ENCODE measurements at places on chromosomes 2 and 18. TPM values are rescaled to one million over a fixed set of nuclear protein-coding genes. Genes with fewer than 3 reads are reported as not detected.

DNA sequence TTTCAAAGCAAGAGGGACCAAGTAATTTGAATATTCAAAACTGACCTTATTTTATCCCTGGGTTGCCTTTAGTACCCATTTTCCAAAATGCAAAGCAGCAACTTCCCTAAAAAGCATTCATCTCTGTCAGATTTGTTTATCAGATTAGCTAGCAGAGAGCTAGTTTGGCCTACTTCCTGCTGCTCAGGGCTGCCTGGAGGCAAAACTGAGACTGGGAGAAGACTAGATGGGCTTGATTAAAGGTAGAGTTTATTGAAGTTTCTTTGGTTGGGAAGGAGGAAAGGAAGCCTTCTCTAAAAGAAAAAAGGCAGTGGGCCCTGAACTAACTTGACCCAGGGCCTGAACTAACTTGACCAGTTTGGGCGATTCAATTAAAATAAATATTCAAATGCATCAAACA lies 426.1 kb upstream of the FAM98A start:
- ATAC-seq: no peak

DNA sequence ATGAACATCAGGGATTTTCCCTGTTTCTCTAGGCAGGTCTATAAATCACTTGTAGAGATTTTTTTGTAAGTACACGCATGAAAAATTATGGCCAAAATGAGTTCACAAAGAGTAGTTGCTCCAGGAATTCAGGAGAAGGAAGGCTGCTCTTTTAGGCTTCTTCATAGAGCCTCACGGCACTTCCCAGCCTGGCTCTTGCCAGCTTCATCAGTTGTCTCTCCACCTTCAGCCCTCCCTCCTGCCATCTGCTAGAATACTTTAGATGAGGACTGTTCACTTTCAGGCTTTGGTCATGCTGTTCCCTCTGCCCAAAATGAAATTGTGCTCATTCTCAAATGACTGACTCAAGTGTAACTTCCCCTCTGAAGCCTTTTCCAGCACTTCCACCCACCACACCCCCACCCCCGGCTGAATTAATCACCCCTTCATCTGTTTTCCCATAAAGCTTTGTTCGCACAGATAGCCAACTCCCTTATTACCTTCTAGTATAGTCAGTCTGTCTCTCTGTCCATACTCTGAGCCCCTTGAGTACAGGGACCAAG lies 1.8 kb upstream of the ABCA12 start:
- no peak for ATAC-seq

DNA sequence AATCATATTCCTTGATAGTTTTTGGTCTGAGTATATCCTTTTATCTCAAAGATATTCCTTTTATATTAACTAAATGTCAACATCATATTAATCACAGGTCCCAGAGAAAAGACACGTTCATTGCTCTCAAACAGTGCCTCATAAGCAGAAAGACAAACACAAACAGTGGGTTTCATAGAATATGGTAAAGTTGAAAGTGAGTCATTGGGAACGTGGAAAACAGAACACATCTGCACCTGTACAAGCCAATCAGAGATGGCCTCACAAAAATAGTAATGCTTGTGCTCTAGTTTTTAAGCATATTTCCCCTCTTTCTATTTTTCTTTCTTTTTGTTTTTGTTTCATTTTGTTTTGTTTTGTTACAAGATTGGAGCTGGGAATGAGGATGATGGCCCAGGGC lies 328.4 kb upstream of the MAP2 start:
- no peak for ATAC-seq

DNA sequence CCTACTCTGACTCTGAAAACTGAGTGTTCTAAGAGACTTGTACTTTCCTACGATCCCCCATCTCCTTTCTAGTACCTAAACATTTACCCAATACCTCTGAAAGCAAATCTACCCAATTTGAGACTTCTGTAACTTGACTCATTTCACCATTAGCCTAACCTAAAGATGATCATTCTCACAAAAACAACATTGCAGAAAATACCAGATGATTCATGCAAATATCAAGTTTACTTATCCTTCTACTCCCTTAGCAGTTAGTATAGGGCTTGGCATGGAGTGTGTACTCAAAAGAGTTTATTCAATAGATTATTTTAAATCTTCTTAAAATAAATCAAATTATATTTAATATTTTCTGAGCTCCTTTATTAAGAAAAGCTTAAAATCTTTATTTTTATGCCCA lies 89.6 kb downstream of the NR4A2 start:
- ATAC-seq: no peak

- no peak for ATAC-seq
Observed at GRCh38 chr18:72675394-72675793, 131.3 kb upstream of the CBLN2 start.

DNA sequence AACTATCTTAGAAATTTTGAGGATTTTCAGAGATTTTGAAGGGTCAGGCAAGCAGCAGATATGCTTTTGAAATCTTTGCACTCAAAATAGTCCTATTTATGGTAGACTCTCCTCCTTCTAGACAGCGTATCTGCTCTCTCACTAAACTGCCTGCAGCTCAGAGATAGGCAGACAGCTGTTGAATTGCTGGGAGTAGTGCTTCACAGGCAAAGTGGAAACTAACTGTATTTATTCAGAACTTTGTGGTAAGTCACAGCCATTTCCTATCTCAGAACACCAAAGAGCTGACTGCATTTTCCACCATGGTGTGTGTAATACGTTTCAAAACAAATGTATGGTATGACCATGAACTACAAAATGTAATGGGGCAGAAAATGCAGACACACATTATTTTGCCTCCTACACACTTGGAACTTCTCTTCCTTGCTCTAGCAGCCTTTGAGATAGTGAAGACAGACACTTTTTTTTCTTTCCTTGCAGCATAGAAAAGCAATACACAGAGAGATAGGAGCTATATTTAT lies 352.4 kb downstream of the LRP1B start:
- ATAC-seq: no peak

- peak; percentile 11 for ATAC-seq
Observed at GRCh38 chr2:235398321-235398720, 95.5 kb upstream of the AGAP1 start.

The WDR54 gene
- 4.3 TPM for total RNA-seq

The RAB31 gene
- 50.0 TPM for total RNA-seq

GRCh38 chr2:172215172-172215935 lies 112.7 kb upstream of the DLX2 start:
- ATAC-seq: peak; percentile 59

The RAD51AP2 gene
- total RNA-seq: 0.16 TPM

- ATAC-seq: no peak
Observed at GRCh38 chr18:55320424-55321264, 267.3 kb downstream of the TCF4 start.

The SLC9A2 gene
- 0.20 TPM for total RNA-seq

The KIF5C gene
- 0.08 TPM for total RNA-seq

- ATAC-seq: peak; percentile 77
Observed at GRCh38 chr2:27262379-27263286, at the start of gene SLC30A3. SLC30A3 (minus strand) TSS chr2:27263047; CDS start chr2:27262906, 141 bp downstream.

GRCh38 chr2:230225486-230225885 lies at the start of gene SP140:
SP140 (plus strand) TSS chr2:230225736; CDS start chr2:230225845, 109 bp downstream.
- ATAC-seq: peak; percentile 68

DNA sequence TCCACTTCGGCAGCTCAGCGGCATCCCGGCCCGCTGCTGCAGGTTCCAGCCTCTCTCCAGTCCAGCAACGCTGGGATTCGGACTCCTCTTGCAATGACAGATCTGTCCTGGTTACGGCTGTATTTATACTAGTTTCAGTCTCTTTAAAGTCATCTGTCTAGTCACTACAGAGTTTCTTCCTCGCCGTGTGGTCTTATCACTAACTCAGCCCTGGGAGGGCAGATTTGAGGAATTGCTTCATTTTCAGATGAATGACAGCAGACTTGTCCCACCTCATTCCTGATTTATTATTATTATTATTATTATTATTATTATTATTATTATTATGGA lies 2.2 kb downstream of the KLHL29 start:
- no peak for ATAC-seq

DNA sequence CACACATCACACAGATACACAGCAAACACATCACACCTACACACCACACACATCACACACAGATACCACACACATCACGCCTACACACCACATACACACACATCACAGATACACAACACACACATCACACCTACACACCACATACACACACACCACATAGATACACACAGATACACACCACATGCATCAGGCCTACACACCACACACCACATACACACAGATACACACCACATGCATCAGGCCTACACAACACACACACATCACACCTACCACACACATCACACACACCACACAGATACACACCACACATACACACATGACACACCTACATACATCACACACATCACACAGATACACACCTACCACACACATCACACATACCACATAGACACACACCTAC lies 158.8 kb downstream of the NDUFA10 start:
- ATAC-seq: no peak

The FAP gene
- total RNA-seq: 1.3 TPM

DNA sequence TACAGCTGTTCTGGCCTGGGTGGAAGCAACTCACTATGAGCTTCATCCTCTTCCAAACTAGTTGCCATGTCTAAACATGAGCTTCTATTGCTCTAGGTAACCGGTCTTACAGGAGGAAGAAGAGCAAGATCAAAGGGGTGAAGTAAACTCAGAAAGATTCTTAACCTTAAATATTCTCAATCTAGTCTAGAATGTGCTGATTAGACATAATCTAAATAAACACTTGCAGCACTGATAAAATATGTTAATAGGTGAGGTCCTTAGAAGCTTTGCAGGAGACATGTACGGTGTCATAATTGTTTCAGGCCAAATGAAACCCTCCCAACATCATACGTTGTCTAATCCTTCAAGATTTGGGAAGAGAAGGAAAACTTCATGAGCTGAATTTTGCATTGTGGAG lies 431.6 kb upstream of the FSHR start:
- no peak for ATAC-seq

GRCh38 chr18:907115-907884 lies 2.6 kb downstream of the ADCYAP1 start:
- peak; percentile 28 for ATAC-seq

GRCh38 chr2:143334837-143335236 lies 205.6 kb downstream of the ARHGAP15 start:
- ATAC-seq: no peak

The POTEJ gene
- total RNA-seq: not detected

- no peak for ATAC-seq
Observed at GRCh38 chr2:189646521-189646920, 14.7 kb upstream of the ASNSD1 start.

- no peak for ATAC-seq
Observed at GRCh38 chr2:238096311-238097011, 3.7 kb upstream of the ESPNL start.

DNA sequence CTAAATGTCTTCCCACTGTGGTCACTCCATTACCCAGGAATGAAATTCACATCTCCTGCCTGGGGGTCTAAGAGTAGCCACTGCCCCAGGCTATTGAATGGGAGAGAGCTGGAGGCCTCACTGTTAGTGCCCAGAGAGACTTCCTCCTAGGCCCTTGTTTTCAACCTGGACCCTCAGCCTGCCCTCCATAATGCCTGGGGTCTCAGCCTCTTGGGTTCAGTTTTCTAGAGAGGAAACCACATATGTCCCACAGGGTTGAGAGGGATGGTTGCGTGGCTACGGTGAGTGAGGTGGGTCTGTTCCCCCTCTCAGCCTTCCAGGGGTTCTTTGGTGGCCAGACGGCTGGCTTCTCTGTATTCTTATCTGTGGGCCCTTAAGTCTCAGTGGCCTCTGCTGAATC lies 43.4 kb downstream of the SPATS2L start:
- ATAC-seq: no peak

The TUBA3E gene
- total RNA-seq: not detected

The SLC16A14 gene
- 3.8 TPM for total RNA-seq

DNA sequence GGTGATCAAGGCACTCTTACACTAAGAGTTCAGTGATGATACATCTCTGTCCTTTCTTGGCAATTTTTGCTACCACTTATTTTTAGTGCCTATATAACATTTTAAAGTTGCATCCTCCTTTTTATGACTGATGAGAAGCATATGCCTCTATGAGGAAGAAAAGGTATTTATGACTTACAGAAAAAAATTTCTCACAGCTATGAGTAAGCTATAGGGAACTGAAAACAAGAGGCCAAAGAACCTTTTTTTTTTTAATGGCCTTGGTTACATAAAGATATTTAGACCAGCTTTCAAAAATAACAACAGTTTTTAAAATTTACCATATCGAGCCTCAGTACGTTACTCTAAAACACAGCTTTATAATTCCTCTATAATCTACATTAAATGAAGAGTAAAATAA lies 21.3 kb downstream of the MBD5 start:
- ATAC-seq: no peak

DNA sequence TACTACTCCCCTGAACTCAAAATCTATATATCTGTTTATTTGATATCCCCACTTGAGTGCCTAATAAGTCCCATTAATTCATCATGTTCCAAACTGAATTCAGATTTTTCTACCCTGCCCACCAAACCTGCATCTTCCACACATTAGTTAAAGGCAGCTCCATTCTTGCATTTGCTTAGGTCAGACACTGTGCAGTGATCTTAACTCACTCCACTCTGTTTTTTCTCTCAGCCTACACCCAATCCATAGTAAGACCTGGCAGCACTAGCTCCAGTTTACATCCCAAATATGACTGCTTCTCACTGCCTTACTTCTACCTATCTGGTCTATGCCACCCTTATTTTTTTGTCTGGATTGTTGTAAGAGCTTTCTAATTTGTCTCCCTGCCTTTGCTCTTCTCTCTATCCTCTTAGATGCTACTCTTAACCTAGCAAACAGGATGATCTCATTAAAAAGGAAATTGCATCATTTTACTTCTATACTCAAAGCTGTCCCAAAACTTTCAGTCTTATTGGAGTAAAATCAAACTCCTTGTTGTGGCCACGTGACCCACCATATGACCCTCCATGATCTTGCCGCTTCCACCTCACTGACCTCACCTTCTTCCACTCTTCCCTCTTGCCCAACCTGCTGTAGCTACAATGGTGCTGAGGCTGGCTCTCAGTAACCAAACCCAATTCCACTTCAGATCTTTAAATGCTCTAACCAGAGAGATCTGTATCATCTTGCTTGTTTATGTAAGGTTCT lies 274.9 kb upstream of the FANCL start:
- ATAC-seq: no peak

DNA sequence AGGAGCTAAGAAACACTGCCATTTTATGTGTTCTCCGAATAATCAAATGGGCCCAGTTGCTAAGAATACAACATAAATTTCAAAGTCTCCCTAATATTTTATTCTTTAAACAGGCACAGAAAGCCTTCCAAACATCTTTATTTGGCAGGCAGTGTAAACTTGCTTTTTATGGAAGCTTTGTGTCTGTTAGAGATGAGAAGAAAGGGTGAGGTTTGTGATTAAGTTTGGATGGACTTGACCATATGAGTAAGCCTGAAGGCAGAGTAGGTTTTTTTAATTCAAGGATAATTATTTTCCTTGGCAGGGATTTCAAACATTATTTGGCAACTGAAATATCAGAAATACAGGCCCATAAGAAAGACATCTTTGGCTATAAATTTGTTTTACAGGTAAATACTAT lies 62.9 kb downstream of the COX7A2L start:
- ATAC-seq: no peak

GRCh38 chr18:31451625-31452024 lies 4.1 kb downstream of the DSG3 start:
- ATAC-seq: peak; percentile 43

DNA sequence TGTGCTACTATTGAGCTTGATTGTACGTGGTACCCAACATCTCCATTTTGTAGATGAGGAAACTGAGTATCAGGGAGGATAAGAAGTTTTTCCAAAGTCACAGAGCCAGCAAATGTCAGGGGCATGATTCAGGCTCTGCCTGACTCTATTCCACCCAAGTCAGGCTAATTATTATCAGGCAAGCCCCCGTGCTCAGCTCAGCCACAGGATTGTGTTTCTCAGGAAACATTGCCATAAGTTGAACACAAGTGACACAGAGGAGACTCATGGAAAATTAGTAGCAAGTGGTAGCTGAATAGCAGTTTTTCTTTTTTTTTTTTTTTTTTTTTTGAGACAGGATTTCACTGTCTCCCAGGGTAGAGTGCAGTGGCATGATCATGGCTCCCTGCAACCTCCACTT lies 260.5 kb downstream of the C1D start:
- ATAC-seq: no peak
